ACHN (cell line): ENCODE measurements at places on chromosomes 1 and 21.

GRCh38 chr1:27342391-27342777, 562 bp downstream of the SYTL1 start:
- DNase-seq: no peak

DNA sequence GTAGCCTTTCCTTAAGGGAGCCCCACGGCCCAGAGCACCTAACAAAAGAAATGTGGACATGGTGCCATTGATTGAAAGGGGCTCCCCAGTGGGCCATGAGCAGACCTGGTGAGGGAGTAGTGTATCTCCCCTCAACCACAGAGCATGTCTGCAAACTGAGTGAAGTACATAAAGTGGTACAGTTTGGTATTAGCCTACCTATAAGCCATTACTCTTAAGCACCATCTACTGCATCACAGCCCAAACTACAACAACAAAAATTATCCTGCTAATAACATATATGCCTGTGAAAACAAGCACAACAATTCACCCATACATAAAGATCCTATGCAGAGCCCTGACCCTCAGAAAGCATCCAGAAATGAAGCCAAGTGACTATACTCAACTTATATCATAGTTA, 407.8 kb downstream of the PTPRC start:
- DNase-seq: no peak

DNA sequence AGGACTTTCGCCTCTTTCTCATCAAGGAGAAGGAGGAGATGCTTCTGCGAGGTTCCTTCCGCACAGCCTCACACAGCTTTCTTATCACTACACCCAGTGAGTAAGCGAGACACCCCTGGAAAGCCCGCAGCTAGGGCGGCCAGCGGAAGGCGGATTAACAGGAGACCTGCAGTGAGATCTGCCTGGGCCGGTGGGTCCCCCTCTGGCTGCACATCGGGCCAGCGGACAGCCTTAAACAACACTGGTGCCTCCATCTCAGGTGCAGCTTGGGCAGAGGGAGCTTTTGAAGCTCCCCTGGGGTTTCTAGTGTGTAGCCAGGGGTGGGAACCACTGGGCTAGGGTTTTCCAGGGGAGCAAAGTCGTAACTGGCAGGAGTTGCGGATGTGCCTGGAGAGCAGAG, 17.5 kb upstream of the MTARC1 start:
- no peak for DNase-seq

DNA sequence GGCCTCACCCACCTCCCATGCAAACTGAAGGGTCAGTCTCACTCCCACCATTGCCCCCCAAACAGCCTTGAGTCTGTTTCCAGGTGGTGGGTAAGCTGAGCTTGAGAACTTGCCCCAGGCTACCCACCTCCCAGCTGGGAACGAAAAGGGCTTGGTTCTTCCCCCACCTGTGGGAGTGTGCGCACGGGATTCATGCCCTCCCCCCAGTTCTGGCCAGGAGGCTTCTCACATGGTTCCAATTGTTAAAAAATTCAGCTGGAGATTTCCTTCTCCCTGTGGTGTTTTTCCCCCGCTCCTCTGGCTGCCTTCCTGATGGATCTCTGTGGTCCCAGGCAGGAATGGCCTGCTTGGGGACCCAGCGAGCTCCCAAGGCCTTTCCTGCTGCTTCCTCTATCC, 81.8 kb upstream of the C21orf91 start:
- no peak for DNase-seq

GRCh38 chr1:8350914-8351684, 33.2 kb downstream of the SLC45A1 start:
- no peak for DNase-seq

- DNase-seq: no peak
Observed at GRCh38 chr1:159162516-159163265, 8.7 kb upstream of the CADM3 start.

- DNase-seq: peak; percentile 62
Observed at GRCh38 chr1:195591917-195592672, 1016.1 kb downstream of the KCNT2 start.

DNA sequence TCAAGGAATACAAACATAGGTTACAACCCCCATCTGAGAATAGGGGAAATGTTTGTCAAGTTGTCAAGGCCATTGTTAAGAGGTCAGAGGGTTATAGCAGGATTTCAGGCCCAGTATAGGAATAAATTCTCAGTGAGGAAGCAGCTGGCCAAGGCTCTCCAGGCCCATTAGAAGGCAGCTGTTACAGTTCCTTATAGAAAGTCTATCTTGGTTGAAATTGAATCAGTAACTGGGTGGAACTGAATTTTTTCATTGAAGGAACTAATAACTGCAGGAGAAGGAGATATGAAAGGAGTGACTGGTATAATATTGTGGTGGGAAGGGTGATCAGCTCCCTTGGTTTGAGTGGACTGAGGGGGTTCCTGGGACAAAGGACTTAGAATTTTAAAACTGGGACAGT, 134.1 kb downstream of the CYYR1 start:
- DNase-seq: no peak

GRCh38 chr1:54127594-54128300, 25.1 kb downstream of the CDCP2 start:
- DNase-seq: no peak
